ENCODE measurements at places on chromosomes 3 and 15. TPM values are rescaled to one million over a fixed set of nuclear protein-coding genes. Genes with fewer than 3 reads are reported as not detected.

The SLC28A2 gene
- not detected for total RNA-seq

The ALDH1A2 gene
- 8.9 TPM for total RNA-seq

- no peak for DNase-seq
Observed at GRCh38 chr3:48404440-48405342, 25.2 kb downstream of the PLXNB1 start.

The UROC1 gene
- total RNA-seq, result 0.27 TPM

The SACM1L gene
- 63.8 TPM for total RNA-seq

- no peak for DNase-seq
Observed at GRCh38 chr3:138408751-138409570, 25.5 kb upstream of the ESYT3 start.

- no peak for DNase-seq
Observed at GRCh38 chr3:172166890-172167289, 127.5 kb downstream of the FNDC3B start.

- DNase-seq, result no peak
Observed at GRCh38 chr3:71621825-71622537, 38.5 kb upstream of the FOXP1 start.

The GOLGA6L10 gene
- total RNA-seq, result 6.4 TPM

DNA sequence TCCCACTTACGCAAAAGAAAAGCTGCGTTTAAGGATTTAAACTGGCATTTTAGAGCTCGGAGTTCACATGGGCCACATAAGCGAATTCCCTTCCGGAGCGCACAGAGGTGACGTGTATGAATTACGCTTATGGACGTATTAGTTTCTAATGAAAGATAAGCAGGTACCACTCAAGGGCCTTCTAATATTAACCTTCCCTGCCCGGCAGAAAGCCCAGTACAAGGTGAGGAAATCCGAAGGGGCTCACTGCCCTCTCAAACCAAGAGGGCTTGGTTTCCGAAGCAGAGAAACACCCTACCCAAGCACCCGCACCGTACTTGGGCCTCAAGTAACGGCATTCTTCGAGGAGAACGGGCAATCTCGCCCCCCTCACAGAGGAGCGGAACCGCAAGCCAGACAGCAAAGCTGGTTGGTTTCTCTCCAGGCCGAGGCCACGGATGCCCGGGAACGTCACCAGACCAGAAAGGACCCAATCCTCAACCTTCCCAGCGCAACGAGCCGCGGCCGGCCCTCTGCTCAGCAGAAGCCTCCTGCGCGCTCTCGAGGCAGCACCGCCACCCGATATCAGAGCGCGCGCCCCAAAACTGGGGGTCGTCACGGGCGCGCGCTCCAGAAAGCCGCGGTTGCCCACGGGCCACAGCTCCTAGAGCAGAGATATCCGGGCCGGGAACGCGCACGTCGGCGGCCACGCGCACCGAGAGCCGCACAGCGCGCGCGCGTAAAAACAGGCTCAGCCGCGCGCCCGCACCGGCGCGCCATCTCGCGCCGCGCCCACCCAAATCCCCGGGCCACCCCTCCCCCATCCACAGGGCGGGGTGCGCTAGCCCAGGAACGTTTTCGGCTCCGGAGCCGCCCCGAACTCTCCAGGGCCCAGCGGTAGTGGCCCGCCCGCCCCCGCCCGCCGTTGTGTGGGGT, 676 bp downstream of the QRICH1 start:
- peak; percentile 83 for DNase-seq

The IQCF6 gene
- total RNA-seq, result not detected

The ACTC1 gene
- 4.7 TPM for total RNA-seq

The LRRIQ4 gene
- total RNA-seq, result 1.3 TPM

DNA sequence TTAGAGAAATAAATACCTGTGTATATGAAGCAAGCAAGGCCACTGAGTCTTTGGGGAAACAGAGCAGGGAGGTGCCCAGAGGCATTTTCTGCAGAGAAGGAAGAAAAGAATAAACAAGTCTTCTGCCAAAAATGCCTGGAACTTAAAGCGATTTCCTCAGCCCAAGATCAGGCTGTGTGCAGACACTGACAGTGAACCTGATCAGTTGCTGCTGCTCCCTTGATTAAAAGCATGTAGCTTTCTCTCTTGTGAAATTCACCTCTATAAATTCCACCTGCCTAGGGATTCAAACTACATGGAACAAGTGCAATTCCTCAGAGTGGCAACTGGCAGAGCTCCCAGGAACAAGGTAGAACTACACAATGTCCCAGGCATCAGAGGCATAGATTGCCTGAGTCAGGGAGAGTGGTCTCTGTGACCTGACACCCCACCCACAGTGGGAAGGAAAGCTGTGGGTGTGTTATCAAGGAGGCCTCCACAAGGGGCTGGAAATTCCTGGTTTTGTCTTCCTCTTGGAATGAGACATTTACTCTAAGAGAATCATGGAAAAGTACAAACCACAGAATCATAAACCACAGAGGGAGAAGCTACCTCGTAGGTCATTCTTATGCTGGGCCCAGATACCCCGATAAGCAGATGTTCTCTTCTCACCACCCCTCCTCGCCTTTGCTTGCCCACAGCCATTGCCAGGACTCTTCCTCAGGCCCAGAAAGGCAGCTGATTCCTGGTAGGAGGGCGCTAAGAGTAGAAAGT, 1.8 kb upstream of the ZBTB38 start:
- DNase-seq, result no peak

GRCh38 chr3:107028086-107028485, 349.2 kb upstream of the CCDC54 start:
- no peak for DNase-seq

The CHAC1 gene
- 2.1 TPM for total RNA-seq

DNA sequence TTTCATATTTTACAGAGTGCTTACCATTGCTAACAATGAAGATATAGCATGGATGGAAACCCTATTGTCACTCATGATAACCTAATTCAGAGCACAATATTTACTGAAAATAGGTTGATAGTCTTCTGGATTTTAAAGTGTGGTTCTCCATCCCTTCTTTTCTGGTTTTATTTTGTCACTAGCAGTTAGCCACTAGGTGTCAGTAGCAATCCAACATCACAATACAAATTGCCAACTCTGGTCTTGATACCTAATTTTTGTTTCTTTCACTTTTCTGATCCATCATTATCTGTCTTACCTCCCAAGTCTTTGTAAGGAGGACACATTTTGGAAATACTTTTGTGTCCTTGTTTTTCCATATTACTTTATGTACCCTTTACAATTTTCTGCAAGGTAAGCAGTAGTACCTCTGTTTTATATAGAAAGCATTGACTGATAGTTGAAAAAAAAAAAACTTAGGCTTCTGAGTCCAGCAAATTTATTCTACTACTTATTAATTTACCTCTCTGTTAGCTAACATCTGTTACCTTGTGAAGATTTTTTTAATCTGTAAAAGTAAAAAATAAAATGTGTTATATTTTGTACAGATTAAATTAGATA, 28.3 kb upstream of the CRYBG3 start:
- peak; percentile 17 for DNase-seq

DNA sequence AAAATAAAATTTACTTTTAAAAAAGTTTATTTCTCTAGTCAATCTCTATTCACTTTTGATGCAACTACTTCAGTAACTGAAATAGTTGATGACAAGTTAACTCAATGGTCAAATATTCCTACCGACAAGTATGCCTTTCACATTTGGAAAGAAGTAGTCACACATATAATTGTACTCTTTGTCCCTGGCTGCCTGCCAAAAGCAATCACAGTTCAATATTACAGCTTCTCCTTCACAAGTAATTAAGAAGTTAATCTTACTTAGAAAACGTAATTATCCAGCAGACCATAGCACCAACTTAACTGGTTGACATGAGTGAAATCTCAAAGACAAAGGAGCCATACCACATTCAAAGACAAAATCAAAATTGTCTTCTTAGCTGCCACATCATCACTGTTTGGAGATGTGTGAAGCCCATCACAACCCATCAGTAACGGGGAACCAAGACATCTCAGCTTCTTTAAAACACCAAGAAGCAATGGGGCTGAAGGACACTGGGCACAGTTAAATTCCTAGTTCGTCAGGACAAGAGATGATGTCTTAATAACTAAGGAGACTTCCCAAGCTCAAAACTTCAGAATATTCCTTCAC, 86.1 kb downstream of the PLCH1 start:
- DNase-seq, result no peak

DNA sequence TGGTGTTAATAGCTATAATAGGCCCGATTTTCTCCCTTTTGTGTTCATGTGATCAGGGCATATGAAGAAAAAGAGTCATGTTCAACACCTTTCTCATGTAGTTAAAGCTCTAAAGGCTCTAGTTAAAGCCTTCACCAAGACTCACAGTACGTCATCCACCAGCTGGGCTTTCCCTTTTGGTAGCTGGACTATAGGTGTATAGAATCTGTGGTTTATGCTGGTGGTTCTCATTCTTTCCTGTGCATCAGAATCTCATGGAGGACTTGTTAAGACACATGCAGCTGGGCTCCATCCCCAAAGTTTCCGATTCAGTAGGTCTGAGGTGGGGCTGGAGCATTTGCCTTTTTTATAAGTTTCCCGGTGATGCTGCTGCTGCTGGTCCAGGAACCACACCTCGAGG, 31.0 kb downstream of the CFAP91 start:
- no peak for DNase-seq

GRCh38 chr3:38634111-38634510, 15.4 kb downstream of the SCN5A start:
- DNase-seq, result no peak

The GP5 gene
- total RNA-seq, result 0.09 TPM

The GABRB3 gene
- total RNA-seq, result 73.9 TPM

DNA sequence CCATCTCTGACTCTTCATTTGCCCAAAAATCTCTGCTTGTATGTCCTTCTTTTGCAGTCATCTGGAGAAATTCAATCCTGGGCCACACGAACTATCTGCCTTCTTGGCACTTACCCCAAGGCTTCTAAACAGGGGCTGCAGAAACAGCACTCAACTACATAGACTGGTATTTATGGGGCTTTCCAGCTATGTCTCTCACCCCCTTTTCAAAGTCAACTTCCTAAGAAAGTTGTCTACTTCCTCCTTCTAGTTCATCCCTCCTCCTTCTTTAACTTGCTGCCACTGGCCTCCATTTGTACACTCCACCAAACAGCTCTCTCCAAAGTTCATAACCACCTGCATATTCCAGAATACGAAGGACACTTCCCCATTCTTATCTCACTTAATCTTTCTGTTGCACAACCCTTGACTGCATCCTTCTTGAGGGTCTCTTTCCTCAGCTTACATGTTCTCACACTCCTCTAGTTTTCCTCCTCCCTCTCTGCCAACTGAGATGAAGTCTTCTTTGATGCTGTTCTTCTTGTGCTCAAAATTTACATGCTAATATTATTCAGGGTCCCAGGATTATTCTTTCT, 55.2 kb downstream of the PLD1 start:
- DNase-seq, result no peak

DNA sequence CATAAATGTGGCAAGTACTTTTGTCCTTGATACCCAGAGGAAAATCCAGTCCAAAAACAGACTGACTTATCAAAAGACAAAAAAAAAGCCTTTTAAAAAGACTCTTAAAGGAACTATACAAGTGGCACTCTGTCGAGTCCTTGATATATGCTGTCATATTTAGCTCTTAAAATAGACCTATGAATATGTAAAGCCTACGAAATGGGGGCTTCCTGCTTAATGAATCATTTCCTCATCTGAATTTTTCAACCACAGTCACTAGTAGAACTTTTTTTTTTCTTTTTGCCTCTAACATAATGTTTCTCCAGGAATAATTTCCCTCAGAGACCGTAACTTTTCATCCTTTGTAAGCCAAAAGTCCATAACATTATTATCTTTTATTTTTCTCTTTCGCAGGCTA, 95.8 kb downstream of the P3H2 start:
- no peak for DNase-seq

The CYP1A1 gene
- total RNA-seq, result 0.18 TPM

The EAF2 gene
- total RNA-seq, result 11.1 TPM

DNA sequence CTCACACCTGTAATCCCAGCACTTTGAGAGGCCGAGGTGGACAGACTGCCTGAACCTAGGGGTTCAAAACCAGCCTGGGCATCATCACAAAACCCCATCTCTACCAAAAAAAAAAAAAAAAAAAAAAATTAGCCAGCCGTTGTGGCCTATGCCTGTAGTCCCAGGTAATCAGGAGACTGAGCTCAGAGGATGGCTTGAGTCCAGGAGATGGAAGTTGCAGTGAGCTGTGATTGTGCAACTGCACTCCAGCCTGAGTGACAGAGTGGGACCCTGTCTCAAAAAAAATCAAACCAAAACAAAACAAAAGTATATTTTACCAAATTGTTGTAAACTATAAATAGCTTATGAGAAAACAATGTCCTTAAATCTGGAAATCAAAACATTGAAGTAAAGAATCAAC, 34.7 kb upstream of the UBP1 start:
- no peak for DNase-seq

The AP3B2 gene
- 49.5 TPM for total RNA-seq

The CYP8B1 gene
- total RNA-seq, result not detected

The PRTG gene
- total RNA-seq, result 28.8 TPM

- DNase-seq, result peak; percentile 88
Observed at GRCh38 chr3:48400824-48401433, 28.9 kb downstream of the FBXW12 start.

DNA sequence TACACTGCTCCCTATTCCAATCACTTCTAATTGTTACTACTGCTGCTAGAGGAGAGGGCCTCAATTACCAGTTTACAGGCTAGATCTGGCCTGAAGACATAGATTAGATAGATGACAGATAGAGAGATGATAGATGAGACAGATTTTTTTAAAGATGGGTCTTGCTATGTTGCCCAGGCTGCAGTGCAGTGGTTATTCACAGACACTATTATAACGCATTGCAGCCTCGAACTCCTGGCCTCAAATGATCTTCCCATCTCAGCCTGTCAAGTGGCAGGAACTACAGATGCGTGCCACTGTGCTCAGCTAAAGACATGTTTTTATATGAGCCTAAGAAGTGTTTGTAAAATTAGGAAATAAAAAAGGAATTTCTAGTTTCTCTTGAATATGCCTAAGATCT, 6.2 kb downstream of the SLC33A1 start:
- no peak for DNase-seq
